ENCODE measurements at places on chromosomes 16 and 17.

DNA sequence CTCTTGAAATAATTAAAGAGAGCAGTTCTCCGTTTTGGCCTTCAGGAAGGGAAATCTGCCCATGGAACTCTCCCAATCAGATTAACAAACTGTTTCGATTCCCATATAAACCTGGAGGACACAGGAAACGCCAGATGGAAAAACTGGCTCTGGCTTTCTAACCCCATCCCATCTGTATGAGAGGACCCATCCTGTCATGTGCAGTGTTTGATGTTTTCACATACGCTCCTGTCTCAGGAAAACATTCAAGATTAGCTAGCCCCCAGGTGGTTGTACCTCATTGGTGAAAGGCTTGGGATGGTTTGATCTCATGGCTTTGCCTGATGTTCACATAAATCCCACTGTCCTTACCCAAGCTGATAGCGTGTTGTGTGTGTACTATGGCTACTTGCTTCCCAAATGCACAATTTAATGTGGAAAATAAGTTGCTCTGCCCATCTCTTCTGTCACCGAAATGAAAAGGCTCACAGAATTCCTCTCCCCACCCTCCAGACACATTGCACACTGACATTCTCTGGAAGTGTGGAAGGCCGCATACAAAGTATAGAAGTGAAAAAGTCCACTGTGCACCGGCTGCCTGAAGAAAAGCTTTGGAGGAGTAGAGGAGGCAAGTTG is 18.2 kb upstream of the ERN1 start:
- no peak for DNase-seq

DNA sequence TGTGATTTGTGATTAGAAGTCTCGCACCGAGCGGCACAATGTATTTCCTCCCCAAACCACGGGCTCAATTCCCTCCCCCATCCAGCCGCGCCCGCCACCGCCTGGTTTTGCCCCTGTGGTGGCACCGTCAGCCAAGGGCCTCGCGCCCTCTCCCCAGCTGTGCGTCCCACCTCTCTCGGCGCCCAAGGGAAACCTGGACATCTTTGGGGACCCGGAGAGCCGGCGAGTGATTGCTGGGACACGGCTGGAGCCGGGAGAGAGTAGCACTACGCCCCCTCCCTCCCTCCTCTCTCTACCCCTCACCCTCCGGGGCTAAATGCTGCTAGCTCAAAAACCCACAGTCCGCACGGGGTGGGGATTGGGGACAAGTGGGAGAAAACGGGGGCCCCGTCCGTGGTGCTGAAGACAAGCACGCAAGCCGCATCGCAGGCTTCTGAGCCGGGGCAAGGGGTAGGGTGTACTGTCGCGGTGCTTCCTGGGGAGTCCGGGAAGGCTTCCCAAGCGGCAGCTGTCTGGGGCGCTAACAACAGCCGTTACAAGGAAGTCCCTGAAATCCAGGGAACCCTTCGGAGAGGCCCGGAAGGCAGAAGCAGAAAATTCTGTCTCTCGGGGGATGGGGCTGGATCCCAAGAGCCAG is 1.4 kb downstream of the CBLN1 start:
- no peak for DNase-seq

GRCh38 chr16:50745940-50746339 is 4.1 kb downstream of the CYLD start:
- DNase-seq: no peak

GRCh38 chr16:70331588-70332358 is 14.9 kb upstream of the DDX19A start:
- DNase-seq: peak; percentile 3

DNA sequence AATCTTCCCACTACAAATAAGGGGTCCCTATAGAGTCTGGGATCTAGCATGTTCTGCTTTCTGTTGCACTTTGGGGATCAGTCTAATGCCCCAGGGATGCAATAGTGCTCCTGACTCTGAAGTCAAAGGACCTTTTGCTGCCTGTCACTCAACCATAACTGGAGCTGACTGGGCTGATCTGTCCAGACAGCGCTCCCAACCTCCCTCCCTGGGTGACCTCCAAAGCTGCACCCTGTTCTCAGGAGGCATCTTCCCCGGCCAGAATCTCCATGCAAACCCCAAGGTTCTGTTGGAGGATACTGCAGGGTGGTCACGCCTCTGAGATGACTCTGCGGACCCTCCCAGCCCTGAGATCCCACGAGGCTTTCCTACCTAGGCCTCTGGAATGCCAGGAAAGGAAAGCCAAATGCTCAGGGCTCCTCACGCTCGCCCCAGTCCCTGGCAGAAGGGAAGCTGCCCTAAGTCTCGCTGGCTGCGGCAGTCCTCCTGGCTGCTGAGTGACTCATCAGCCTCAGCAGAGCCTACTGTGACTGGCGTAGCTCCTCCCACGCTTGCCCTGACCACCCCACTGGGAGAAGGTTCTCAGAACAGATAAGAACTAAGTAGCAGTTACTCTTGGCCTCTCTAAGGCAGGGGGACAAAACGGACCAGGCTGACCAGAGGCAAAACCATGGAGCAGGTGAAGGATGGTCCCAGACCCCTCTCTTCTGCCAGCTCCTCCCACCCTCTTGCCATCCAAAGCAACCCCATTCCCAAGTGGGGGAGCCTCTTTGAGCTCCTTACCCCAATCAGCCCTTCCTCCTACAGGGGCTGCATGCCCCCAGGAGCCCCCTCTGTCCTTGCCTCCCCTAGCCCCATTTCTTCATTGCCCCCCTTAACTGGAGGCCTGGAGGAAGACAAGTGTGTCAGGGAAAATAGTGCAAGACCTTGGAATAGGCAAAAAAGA is 124.1 kb upstream of the TNRC6C start:
- DNase-seq: peak; percentile 45

GRCh38 chr16:20410121-20410723 is 888 bp downstream of the ACSM5 start:
- DNase-seq: no peak

DNA sequence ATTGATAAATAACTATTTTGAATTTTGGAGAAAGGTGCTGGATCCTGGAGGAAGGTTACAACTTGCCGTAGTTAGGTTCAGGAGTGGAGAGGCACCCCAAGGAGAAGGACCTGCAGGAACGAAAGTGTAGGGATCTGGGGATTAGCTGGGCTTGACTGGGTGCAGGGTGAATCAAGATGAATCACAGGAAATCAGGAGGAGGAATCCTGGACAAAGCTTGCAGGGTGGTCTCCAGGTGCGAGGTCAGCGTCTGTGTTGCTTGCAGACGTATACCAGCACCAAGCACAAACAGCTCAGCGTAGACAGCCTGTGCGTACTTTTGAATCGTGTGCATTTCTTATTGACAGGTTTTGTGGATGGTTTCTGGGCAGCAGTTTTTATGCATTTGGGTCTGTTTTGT is 144.3 kb downstream of the MSI2 start:
- DNase-seq: no peak

- no peak for DNase-seq
Observed at GRCh38 chr16:70688246-70688742, 2.4 kb upstream of the MTSS2 start.

- no peak for DNase-seq
Observed at GRCh38 chr16:59053911-59054310, 319.8 kb upstream of the GOT2 start.

GRCh38 chr16:745739-746138 is 4.9 kb upstream of the CIAO3 start:
- no peak for DNase-seq

DNA sequence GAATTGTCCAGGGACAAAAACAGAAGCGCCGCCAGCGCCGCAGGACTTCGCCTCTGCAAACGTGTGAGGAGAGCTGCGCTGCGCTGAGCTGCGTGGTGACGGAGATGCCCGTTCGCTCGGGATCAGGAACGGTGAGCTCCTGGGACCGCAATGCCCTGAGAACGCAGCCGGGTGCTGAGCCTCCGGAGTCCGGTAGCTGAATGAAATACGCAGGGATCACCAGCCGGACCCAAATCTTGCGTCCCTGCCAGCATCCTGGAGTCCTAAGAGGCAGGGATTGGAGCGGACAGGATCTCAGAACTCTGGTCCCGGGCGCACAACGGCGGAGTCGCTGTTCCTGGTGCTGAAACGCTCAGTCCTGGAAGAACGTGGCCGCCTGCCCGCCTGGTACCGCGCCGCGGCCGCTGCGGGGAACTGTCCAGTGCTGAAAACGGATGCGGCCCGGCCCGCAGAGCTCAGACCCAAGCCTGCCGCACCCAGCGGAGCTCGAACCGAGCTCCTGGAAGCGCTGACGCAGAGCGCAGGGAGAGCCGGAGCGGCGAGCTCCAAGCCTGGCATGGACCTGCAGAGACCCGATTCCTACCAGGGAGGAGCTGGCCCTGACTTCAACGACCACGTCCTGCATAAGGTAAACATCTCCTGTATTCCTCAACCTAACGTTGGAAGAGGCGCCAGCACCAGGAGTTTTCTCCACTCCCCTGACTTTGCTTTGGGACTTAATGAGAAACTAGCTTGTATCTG is 41.5 kb downstream of the CD300LF start:
- DNase-seq: peak; percentile 45

- DNase-seq: no peak
Observed at GRCh38 chr16:3113765-3114479, 1.5 kb downstream of the ZNF205 start.

DNA sequence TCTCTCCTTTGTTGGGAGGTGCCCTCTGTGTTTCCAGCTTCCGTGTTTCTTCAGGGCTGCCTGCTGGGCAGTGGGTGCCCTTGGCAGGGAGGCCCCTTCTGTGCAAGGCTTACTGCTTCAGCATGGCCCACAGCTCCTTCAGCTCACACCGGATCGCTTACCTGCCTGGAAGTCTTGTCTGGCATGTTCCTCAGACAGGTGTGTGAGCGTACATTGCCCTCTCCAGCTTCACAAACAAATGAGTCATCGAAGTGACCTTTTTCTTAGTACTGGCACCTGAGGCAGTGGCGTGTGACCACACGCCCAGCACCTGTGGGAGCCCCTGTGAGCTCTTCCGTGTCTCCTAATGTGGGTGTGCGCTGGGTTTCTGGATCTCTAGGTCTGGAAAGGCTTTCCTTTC is 3.5 kb downstream of the RAB40C start:
- DNase-seq: no peak

- DNase-seq: no peak
Observed at GRCh38 chr16:57658130-57658877, 9.8 kb upstream of the ADGRG3 start.

DNA sequence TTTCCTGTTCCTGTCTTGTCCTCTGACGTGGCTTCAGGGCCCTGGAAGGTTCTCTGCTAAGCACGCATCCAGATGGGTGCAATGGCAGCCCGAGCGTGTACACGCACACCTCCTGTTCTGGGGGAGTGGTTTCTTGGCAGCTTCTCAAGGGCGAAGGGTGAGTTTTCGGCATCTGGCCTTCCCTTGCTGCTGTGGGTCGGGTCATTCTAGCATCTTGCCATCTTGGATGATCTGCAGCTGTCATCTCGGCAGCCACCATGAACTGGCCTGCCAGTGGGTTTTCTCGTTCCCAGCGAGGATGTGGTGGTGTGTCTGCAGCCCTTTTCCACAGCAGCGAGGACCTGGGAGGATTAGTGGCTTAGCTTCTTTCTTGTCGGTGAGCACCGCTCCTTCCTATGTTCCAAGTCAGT is 10.6 kb downstream of the MSI2 start:
- no peak for DNase-seq

GRCh38 chr17:14559264-14560119 is 258.6 kb downstream of the HS3ST3B1 start:
- DNase-seq: no peak

DNA sequence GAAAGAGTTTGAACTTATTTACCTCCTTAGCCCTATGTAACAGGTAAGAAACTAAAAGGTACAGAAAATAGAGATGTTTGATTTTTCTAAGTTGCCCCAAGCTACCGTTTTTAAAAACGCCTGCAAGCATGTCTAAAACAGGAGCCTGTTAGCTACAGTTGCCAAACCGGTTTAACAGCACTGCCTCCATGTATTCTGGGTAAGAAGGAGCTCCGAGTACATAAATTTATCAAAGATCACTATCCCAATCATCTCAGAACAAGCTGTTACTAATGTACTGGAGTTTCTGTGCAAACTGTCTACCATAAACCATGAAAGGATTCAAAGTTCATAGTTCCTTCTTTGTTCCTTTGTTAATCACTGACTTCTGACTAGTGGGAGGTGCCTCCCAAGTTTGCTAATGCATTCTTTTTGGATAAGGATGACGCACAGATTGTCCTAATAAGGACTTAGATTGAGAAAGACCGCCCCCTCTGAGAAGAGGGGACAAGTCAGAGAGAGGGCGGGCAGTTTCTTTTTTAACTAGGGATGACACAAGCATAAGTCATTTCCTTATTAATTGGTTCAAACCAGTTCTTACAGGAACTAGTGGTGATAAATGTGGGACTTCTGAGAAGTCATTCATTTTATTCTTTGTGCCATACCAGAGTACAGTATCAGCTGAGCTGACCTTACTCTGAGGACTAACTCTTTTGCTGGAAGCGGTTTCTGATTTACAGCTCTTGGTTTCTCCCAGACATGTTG is 55.3 kb downstream of the TUBD1 start:
- no peak for DNase-seq

- DNase-seq: no peak
Observed at GRCh38 chr17:49985310-49985990, 9.6 kb downstream of the DLX3 start.

- DNase-seq: no peak
Observed at GRCh38 chr16:64428463-64429113, 693.3 kb downstream of the CDH11 start.

GRCh38 chr17:10799407-10799806 is 4.5 kb downstream of the TMEM238L start:
- DNase-seq: no peak

- no peak for DNase-seq
Observed at GRCh38 chr17:46866325-46866724, 14.9 kb downstream of the WNT9B start.

GRCh38 chr17:80415626-80416137 is 715 bp downstream of the ENDOV start:
- DNase-seq: no peak

- peak; percentile 60 for DNase-seq
Observed at GRCh38 chr17:3827124-3827773, 18.8 kb downstream of the NCBP3 start.

- DNase-seq: no peak
Observed at GRCh38 chr17:27633312-27634025, 2.5 kb downstream of the LGALS9 start.

- no peak for DNase-seq
Observed at GRCh38 chr17:29591146-29591736, 1.7 kb upstream of the ANKRD13B start.

DNA sequence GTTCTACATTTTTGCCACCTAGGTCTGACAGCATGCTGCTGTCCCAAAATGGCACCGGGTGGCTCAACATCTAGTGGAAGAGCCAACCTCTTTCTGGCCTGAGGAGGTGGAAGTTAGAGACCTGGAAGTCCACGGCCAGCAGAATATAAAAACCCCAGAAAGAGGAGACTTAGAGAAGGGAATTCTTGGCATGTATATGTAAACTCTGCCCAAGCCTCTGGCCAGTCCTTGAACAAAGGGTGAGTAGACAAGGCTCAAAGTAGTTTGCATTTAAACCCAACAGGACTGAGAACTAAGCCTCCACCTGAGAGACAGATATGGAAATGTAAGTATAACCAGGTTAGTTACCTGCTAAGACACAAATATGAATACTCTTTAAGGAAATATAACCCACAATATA is 210.3 kb downstream of the GRIN2A start:
- DNase-seq: no peak

- no peak for DNase-seq
Observed at GRCh38 chr17:17121162-17121561, 78.9 kb downstream of the MPRIP start.
